ENCODE measurements at places on chromosomes 5 and 9.

GRCh38 chr5:179732918-179733771 is 523 bp downstream of the MAML1 start:
- DNase-seq, result peak; percentile 30

DNA sequence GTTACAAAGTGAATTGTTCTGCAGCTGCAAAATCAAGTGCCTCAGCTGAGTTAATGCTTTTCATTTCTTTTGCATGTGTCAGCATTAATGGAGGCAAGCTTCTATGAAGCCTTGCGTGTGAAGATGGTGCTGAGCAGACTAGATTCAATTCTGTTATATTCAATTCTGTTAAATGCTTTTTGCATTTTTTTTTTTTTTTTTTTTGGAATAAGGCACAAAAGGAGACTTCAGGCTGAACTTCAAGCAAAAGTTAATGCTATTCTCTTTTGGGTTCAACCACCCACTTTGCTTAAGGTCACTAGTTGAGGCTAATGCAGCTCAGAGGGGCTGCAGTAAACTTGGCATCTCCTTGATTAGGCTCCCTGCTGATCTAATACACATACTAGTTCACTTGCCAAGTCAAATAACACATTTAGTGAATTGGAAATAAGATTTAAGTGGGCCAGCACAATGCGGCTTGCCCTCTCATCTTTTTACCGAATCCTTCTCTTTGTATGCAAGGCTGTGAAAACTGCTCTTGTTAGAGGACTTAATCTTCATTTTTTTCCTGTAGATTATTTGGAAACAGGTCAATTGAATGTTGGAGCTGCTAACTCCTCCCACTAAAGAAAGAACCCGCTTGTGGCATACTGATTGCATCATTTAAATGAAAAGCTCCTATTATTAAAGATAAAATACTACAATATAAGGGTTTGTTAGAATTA is 1020.2 kb downstream of the NR2F1-AS1 start:
- peak; percentile 56 for DNase-seq

- DNase-seq, result no peak
Measured at GRCh38 chr5:643811-644271, 31.7 kb downstream of the CEP72 start.

DNA sequence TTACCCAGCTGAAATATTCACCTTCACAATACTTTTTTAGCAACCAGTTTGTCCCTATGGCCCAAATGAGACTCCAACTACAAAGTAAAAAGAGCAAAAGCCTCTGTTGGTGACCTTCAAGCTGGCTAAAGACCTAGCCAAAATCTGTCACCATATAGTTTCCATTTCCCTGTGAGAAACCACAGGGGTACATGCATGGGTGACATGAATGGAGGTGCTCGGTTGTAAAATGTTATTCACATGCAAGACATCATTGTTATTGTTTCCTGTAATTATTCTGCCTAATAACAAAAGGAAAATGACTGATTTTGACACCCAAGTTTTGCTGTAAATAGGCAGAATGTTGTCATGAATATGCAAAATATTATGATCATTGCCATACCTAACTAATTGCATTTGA is 285.3 kb downstream of the ZNF608 start:
- no peak for DNase-seq

- DNase-seq, result peak; percentile 64
Measured at GRCh38 chr9:9002826-9003583, 1203.4 kb upstream of the DMAC1 start.

- no peak for DNase-seq
Measured at GRCh38 chr9:133137451-133138231, 16.6 kb upstream of the RALGDS start.

- no peak for DNase-seq
Measured at GRCh38 chr9:137054932-137055384, 1.1 kb upstream of the ENTPD2 start.

DNA sequence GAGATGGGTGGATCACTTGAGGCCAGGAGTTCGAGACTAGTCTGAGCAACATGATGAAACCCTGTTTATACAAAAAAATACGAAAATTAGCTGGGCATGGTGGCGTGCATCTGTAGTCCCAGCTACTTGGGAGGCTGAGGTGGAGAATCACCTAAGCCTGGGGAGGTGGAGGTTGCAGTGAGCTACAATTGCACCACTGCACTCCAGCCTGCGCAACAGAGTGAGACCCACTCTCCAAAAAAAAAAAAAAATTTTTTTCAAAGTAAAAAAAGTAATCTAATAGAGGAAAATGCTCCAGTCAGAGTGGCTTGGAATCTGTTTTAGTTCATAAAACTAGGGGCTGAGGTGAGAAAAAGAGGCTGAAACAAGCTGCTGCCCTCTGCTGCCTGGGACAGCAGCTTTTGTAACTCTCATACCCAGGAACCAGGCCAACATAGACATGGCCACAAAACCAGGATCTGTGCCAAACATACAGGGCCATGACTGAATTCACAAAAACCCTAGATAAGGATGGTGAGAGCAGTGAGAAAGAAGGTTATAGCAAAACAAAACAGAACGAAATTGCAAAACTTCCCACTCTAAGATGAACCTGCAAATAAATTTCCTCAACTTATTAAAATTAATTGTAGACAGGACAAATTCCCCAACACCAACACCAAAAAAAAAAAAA is 13.1 kb upstream of the DCAF12 start:
- DNase-seq, result peak; percentile 87

DNA sequence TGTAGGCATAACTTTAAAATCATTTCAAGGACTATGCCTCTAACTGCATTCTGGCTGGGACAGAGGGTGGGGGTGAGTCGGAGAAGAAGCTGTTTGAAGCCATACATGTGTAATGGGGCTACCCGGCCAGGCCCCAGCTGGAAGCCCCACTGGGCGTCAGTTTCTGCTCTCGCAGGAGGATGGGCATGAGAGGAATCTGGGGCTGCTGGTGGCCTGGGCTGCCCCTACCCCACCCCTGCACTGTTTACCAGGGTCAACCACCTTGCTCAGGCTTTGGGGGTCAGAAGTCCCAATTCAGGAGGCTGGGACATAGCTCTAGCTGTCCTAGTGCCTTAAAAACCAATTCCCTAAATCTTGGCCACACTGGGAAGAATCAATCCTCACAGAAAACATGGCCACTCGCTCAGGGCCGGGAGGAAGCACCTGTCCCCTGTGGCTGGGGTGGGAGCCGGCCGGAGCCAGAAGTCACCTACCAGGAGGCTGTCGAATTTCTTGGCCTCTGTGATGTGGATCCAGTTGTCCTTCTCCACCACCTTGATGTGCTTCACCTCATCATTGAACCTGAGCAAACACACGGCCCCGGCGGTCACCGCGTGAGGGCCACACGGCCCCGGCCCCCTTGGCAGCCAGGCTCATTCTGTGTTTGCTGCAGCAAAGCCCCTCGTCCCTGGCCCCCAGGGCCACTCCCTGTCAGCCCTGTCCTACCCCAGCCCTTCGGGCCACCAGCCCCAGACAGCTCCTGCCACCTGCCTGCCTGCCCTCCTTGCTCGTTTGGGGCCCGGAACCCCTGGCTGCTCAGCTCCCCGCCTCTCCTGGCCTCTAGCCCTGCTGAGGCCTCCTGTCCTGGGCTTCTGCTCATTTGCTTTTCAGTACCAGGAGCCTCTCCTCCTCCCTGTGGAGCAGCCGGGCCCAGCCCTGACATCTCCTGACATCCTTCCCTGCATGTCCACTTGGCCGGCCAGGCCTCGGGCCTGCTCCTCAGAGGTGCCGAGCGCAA is 33.6 kb upstream of the SARDH start:
- no peak for DNase-seq

GRCh38 chr9:92463387-92463786 is 18.9 kb downstream of the ASPN start:
- no peak for DNase-seq

DNA sequence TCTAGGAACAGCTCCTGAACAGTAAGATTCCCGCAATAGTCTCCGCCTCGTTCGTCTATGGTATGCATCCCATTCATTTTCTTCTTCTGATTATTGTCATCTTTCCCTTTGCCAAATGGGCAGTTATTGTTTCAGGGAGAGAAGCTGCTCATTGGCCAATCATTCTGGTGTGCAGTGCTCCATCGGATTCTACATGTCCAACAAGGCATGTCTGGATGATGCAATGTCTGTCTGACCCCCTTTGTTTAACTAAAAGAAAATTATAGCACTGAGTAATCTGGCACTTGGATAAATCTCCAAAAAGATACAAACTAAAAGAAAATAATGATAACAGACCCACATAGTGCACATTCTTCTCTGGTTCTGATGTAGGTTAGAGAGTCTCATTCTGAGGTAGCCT is 515.6 kb upstream of the DMAC1 start:
- DNase-seq, result peak; percentile 13

- DNase-seq, result no peak
Measured at GRCh38 chr5:180376511-180376910, 23.4 kb upstream of the GFPT2 start.

GRCh38 chr9:65435464-65435863 is 150.5 kb upstream of the FOXD4L5 start:
- no peak for DNase-seq

DNA sequence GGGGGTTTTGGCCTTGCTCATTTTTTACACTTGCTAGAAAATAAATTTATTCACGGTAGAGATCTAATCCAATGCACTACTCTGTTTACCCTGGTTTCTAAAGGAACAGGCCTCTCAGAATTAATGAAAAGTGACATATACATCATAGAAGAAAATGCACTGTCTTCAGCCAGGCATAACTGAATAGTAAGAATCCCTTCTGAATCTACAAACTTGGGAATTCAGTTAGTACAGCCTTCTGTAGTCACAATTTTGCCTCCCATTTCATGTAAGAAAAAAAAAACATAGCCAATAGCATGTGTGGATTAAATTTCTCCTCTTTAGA is 197.3 kb downstream of the CAAP1 start:
- DNase-seq, result no peak

GRCh38 chr5:28390341-28390740 is 1352.0 kb upstream of the CDH9 start:
- no peak for DNase-seq

DNA sequence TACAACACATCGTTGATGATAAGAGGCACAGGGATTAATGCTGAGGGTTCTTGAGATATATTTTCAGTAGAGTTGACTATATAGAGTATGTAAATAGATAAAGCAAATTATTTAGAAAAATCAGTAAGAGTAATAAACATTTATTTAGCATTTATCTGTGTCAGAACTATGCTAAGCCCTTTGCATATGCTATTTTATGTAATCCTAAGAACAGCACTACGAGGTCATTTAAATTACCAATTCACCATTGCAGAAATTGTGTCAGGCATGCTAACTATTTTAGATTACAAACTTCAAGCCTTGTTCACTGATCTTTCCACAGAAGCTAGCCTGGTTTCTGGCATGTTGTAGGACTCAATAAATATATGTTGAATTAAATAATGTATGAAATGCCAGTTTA is 20.4 kb upstream of the REEP2 start:
- DNase-seq, result no peak

GRCh38 chr5:131640043-131640856 is 5.2 kb upstream of the RAPGEF6 start:
- peak; percentile 61 for DNase-seq

DNA sequence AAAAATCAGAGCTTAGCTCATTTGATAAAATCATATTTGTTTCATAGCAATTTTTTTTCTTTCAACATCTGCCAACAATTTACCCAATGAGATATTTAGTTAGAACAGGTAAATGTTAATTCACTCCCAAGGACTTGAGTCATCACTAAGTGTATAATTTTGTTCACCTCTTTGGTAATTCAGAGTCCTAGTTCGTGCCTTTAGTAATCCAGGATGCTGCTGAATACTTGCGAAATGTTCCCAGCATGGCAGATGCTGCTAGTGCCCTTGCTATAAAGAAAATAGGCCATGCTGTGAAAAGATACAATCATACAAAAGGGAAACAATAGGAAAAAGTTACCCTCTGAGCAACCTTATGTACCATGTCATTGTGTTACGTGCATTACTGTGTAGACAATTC is 210.5 kb downstream of the CSNK1G3 start:
- peak; percentile 11 for DNase-seq

DNA sequence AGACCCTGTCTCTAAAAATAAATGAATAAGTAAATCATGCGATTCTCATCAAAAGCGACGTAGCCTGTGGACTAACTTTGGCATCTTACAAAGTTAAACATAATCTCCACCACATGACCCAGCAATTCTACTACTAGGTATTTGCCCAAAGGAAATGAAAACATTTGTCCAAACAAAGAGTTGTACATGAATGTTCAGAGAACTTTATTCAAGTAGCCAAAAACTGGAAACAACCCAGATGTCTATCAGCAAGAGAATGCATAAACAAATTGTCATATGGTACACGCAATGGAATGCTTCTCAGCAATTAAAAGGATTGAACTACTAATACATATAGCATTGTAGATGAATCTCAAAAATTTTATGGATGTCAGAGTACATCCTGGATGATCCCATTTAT is 82.6 kb downstream of the ADRB2 start:
- peak; percentile 35 for DNase-seq

DNA sequence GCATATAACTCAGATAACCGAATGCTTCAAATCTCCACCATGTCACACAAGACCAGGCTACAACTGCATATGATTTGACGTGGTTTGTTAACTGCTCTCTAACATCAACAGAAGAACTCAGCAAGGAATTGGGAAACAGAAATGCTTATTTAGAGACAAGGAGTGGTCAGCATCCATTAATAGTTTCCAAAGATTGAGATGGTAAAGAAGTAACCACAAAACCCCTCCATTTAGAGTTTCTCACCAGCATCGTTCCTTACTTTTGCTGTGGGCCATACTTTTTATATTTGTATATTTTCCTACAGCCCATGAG is 25.2 kb downstream of the DPYSL3 start:
- DNase-seq, result no peak

DNA sequence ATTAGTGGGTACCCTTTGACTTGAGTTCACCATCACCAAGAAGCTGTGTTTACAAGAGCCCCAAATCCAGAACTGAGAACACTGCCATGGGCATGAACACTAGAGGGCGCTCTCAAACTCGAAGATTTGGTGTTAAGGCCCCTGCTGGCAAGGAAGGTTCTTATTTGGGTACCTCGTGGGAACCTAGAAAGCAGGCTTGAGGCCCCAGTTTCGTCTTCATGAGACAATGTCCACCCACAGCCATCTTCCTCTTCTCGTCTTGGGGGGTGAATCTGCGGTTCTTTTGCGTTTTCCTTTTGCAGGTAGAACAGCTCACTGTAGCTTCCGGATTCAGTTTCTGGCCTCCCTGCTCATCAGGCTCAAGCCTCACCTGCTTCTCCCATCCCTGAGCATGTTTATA is 184.0 kb downstream of the SEMA5A start:
- peak; percentile 83 for DNase-seq

- no peak for DNase-seq
Measured at GRCh38 chr9:21395778-21396717, 10.8 kb upstream of the IFNA2 start.

DNA sequence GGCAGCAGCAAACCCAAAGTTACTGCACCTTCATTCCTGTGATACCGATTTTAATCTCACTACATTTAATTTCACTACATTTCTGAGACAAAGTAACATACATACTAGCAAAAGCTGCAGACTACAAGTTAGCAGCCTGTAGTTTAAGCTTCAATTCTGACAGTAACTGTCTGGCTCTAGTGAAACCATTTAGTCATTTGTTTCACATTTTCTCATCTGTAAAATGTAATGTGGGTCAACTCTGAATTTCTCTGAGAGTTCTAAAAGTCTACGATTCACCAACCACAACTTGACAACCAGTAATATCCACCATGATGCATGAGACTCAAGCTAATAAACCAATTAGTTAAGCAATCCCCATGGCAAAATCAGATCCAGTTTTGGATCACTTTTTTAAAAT is 408.9 kb downstream of the PDE4D start:
- DNase-seq, result peak; percentile 10

GRCh38 chr5:40775846-40776657 is 20.3 kb upstream of the TTC33 start:
- DNase-seq, result no peak

GRCh38 chr5:91150636-91151035 is 232.5 kb downstream of the ARRDC3 start:
- no peak for DNase-seq

GRCh38 chr9:124908098-124908497 is 32.8 kb downstream of the GOLGA1 start:
- DNase-seq, result no peak
